ENCODE measurements at places on chromosomes 2 and 18.
A peak's percentile ranks its signal among the peaks of the same experiment; 100 is the strongest.

DNA sequence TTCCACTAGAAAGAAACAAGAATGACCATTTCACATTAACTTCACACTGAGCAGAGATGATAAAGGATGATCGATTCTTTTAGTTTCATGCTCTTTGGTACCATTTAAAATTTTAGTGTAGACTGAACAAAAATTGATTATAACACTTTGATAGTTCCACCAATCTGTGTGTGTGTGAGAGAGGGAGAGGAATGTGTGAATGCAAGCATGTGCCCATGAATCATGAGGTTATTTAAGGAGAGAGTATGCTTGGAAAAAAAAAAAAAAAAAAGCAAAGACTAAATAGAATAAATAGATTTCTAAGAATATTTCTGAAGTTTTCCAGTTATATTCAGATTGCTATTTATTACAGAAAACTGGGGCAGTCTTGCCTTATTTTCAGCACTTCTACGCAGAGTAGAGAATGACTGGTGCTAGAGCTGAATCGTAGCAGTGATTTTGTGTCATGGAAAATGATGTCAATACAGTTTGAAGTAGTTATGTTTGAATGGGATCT is 900.8 kb downstream of the SLC4A3 start:
- no peak for DNase-seq

DNA sequence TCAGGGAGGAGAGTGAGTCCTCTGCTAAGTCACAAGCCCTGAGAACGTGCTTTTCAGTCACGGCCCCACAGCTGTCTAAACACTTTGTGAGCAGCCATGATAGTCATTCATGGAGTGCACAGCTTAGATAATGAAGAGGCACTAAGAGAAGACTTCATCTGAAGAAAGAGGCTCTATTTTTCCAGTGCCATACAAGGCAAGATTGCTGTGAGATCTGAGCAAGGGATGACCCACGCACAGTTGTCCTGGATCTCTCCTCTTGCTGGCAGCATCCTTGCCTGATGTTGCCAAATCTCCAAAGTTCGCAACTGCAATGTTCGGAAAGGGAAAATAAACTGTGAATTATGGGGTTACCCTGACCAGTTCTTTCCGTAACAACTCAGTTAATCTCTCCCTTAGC is 418.7 kb downstream of the MEIS1 start:
- DNase-seq, result no peak

DNA sequence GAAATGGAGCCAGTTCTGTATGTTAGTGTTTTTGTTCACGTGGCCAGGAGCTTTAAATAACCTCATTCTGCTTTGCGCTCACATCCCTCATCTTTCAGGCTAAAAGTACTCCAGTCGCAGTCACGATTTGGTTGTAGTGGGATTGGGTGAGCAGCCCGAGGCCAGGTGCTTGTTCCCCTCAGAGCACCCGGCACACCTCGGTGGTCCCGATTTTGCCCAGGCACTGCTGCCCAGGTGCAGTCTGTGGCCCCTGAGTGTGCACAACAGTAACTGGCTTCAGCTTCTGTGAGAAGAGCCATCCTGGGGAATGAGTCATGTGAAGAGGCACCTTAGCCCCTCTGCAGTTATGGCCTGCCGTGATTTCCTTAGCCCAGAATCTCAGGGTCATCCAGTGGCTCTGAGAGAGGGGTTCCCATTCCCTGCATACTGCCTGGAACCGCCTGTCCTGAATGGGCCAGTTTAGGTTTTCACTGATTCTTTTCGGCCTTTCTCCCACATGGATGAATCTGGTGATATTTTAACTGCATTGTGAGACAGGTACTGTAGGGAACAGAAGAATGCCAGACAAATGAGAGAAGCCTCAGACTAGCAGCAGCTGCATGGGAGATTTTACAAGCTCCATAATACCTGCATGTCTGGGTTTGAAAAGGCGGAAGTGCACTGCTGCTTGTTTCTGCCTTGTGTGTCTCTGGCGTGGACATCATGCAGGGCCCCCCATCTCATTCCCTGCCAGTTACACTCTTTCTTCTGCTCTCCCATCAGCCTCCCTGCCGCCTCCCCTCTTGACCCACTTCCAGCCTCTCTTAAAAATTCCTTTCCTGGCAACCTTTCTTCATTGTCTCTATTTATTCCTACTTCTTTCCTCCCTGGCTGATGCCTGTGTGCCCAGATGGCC is 33.5 kb downstream of the IMPA2 start:
- no peak for DNase-seq

DNA sequence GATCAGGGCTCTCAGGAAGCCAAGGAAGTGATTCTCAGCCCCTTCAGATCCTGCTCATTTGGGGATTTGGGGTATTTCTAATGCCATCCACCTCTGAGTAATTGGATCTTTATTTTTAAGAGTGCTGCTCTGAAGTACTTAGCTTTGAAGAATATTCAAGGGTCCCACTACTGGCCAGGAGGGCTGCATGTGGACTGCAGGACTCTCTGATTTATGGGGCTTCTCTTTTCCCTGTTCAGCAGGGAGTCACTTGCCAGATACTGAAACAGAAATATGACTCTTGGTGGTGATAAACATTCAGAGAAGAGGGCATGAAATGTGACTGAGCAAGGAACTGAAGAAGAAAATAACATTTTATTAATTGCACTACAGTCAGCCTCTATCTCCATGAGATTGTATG is 138.5 kb downstream of the MTX2 start:
- DNase-seq, result no peak

- DNase-seq, result no peak
Measured at GRCh38 chr2:196063773-196064172, 4.9 kb downstream of the DNAH7 start.

- DNase-seq, result no peak
Measured at GRCh38 chr2:149155196-149155969, 116.9 kb downstream of the LYPD6B start.

DNA sequence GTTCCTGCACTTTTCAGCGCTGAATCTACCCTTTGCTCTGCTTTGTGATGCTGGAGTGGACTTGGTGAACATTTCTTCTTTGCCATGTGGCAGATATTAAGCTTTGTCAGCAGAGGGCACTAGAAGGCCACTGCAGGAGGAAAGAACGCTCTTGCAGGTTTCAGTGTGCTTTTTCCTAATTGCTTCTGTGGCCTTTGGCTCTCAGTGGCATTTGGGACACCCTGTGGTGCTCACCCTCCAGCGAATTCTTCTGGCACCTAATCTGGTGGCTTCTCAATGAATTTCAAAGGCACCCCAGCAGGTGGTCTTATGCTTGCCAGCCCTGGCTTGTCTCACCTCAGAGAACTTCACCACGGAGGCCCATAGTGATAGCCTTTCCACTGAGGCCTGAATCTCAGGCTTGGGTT is 146.7 kb downstream of the MYO3B start:
- DNase-seq, result peak; percentile 9

- DNase-seq, result no peak
Measured at GRCh38 chr2:18690342-18690741, 101.0 kb upstream of the NT5C1B start.

DNA sequence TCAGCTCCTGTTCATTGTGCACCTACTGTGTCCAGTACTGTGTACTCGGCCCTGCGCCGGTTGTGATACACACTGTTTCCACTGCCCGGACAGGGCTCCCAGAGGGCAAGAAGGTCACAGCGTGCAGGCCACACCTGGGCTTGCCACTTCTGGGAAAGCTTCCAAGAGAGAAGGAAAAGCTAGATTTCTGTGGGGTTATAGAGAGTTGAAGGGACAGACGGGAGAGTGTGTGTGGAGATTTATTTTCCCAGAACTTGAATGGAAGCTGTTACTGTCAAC is 3.8 kb upstream of the CNDP1 start:
- DNase-seq, result no peak

GRCh38 chr18:52670896-52671295 is 330.9 kb downstream of the DCC start:
- DNase-seq, result no peak

- no peak for DNase-seq
Measured at GRCh38 chr2:134396493-134396892, 142.6 kb downstream of the MGAT5 start.

- no peak for DNase-seq
Measured at GRCh38 chr18:27546991-27547390, 361.9 kb upstream of the CHST9 start.

DNA sequence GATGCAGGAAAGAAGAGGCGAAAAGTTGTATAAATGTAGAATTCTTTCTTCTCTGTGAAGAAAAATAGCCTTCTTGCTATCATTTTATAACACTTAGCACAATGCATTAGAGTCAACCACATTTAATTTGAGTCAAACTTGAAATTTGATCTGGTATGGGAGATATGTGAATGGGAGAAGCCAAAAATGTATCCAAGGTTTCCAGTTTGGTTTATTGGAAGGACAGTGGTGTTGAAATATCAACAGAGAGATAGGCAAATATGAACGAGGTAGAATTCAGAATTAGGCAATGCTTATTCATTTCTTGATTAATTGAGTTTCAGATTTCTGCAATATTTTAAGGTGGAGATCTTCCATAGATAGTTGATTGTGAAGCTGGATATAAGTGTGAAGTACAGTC is 991.9 kb upstream of the CHAC2 start:
- DNase-seq, result no peak

GRCh38 chr2:100416397-100416934 is 1.0 kb downstream of the CHST10 start:
- DNase-seq, result no peak

- DNase-seq, result peak; percentile 25
Measured at GRCh38 chr2:161138429-161138828, 21.8 kb upstream of the TANK start.

DNA sequence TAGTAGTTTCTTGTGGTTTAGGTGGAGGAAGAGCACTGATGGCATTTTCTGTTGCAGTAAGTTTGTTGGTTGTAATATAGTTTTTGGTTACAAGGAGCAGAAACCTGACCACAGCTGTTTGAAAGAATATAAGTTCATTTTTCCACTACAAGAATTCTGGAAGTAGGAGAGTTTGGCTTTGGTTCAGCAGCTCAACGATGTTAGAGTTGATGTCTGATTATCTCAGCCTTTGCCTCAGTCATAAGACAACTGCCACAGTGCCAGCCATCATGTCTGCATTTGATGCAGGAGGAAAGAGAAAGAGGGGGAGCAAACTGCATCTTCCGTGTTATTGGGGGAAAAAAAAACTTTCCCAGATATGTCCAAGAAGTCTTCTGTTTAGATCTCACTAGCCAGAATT is 119.1 kb downstream of the LYPD1 start:
- no peak for DNase-seq

- DNase-seq, result no peak
Measured at GRCh38 chr2:9573840-9574239, 18.2 kb upstream of the ADAM17 start.

GRCh38 chr2:218040883-218041282 is 28.2 kb upstream of the RUFY4 start:
- no peak for DNase-seq

- DNase-seq, result no peak
Measured at GRCh38 chr18:33459612-33460011, 19.1 kb upstream of the CCDC178 start.

DNA sequence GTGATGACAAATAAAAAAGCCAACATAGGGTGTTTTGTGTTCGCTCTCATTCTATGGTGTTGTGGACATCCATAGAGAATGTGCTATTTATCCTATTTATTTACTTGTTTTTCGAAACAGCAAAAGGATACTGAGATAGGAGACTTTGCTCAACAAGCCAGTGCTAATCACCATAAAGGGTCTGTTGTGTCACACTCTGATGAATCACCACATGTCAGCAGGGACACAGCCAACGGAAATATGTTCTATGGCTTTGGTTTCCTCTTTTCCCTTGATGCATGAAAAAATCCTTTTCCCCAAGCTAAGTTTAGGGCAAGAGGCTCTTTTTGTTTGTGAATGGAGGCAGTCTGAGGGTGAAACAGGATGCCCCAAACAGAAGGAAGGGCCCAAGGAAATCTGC is 154.3 kb downstream of the RNF152 start:
- no peak for DNase-seq

GRCh38 chr2:64404002-64404731 is 49.8 kb upstream of the LGALSL start:
- no peak for DNase-seq

GRCh38 chr2:222919841-222920526 is 59.1 kb downstream of the ACSL3 start:
- DNase-seq, result no peak

DNA sequence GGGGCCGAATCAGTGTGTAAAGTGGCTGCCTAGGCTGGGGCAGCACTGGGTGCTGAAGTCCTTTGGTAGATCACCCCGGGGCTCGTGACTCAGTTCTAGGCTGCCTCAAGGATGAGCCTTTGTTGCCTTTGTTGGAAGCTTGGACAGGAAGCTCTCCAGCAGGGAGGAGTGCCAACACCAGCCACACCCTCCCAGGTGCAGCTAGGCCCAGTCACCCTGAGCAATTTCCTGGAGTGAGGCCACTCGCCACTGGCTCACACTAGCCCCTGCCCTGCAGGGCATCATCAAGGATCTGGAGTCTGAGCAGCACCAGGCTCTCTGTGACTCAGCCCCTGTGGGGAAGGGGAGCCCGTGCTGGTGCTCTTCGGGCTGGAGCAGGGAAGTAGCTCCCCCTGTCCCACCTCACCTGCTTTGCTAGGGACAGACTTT is 6.7 kb upstream of the SDC1 start:
- no peak for DNase-seq

GRCh38 chr18:57943723-57944122 is 100.3 kb upstream of the NEDD4L start:
- no peak for DNase-seq

DNA sequence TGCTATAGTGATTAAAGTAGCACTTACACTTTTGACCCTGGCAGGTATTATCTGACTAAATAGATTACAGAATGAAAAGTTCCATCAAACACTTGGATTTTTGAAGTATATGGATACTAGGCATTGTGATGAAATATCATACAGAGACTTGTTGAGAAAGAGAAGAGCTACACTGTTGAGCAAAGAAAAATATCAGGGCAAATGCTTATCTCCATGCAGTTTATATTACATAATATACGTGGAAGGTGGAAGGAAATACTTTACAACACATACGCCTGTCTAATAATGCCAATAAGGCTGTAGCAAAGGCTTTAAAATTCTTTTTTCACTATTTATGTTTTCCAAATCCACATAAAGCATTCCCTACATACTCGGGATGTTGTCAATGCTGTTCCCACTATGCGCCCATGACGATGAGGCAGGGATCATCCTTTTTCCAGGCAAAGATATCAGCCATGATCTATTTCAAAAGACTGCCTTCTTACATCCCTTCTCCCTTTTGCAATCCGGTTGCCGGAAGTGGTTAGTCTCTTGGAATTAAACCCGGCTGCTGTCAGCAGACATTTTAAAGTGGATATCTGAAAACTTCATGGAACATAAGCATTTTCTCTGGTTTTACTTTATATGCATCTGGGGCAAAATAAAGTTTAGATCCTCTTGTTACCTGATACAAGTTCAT is 92.6 kb upstream of the ITGA4 start:
- DNase-seq, result no peak

- DNase-seq, result no peak
Measured at GRCh38 chr18:31396796-31397612, 20.4 kb downstream of the DSG4 start.

- DNase-seq, result no peak
Measured at GRCh38 chr2:43421194-43421593, 174.6 kb downstream of the THADA start.

- no peak for DNase-seq
Measured at GRCh38 chr2:98726205-98726604, 4.7 kb downstream of the MGAT4A start.
